A549 (cell line): ENCODE measurements at places on chromosomes 6 and 20.
A peak's percentile ranks its signal among the peaks of the same experiment; 100 is the strongest.

- DNase-seq = no peak
Observed at GRCh38 chr6:46381579-46381978, 109.7 kb downstream of the RCAN2 start.

DNA sequence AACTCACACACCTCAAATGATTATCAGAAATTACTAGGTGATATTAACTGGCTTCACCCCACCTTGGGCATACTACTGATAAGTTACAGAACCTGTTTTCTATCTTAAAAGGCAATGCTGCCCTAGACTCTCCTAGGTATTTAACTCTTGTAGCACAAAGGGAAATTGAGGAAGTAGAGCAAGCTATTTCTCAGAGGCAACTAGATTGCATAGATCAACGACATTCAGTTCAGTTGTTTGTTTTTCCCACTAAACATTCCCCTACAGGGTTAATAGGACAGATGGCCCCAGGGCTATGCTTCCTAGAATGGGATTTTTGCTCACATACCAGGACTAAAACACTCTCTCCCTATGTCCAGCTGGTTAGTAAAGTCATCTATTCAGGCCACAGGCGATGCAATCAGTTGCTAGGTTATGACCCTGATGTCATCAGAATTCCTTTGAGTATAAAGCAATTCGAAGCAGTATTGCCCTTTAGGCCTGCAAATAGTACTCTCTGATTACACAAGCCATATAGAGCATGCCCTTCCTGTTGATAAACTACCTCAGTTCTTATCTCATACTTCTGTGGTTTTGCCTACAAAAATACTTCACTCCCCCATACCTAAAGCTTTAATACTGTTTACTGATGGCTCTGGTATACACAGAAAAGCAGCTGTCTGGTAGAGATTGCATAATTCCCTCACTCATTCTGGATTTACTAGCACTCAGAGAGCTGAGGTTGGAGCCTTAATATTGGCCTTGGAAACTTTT is 67.4 kb upstream of the ASCC3 start:
- DNase-seq = peak; percentile 39

GRCh38 chr6:3296078-3296477 is 37.3 kb downstream of the PSMG4 start:
- DNase-seq = no peak

DNA sequence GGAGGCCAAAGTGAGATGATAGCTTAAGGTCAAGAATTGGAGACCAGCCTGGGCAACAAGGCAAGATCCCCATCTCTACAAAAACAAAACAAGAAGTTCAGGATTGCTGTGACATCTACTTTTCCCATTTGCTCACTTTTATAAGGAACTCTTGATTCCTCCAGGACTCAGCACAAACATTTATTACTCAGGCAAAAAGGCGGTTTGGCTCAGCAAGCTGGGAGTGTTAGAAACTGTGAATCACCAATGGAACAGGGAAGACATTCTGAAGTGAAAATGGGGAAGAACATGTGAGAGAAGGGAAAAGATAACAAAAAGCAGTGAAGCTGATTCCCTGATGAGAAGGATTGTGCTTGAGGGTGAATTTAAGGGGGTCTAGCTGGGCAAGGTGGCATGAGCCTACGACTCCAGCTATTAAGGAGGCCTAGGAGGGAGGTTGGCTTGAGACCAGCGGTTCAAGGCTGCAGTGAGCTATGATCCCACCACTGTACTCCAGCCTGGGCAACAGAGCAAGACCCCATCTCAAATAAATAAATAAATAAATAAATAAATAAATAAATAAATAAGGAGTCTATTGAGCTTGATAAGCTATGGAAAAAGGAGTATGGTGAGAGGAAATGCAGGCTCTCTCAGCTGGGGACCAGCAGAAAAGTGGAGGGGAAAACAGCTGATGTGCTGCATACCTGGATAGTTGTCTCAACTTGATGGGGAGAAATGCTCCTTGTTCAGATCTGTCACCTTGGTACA is 65.4 kb upstream of the HDDC2 start:
- DNase-seq = no peak
